Left lung (tissue), 14 donors: ENCODE measurements at places on chromosomes 3 and 15. TPM values are rescaled to one million over a fixed set of nuclear protein-coding genes. Genes with fewer than 3 reads are reported as not detected.

- no peak for DNase-seq
These were observed 603.2 kb upstream of the KCNMB2 start for GRCh38 chr3:177932750-177933660.

- no peak for DNase-seq
These were observed 1033.7 kb downstream of the ROBO1 start for GRCh38 chr3:78734048-78734637.

- DNase-seq, result no peak
These were observed 54.4 kb downstream of the EIF3J start for GRCh38 chr15:44591326-44591725.

DNA sequence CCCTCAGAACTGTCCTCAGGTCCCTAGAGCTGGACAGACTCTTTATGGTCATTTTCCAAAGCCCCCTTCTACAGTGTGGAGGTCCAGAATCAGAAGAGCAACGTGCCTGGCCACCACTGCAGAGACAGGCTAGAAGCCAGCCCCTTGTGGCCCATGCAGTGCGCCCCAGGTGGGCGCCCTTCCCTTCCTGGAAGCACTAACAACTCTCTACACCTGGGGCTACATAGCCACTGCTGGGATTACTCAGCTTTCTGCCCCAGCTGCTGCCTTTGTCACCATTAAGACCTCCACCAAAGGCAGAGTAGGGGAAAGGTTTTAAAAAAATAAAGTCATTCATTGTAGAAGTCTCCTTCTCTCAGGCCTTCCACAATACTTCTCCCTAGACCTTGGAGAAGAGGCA is 2.3 kb downstream of the RASGRP1 start:
- DNase-seq, result no peak

- no peak for DNase-seq
These were observed 60.5 kb downstream of the TOP2B start for GRCh38 chr3:25604107-25604805.

DNA sequence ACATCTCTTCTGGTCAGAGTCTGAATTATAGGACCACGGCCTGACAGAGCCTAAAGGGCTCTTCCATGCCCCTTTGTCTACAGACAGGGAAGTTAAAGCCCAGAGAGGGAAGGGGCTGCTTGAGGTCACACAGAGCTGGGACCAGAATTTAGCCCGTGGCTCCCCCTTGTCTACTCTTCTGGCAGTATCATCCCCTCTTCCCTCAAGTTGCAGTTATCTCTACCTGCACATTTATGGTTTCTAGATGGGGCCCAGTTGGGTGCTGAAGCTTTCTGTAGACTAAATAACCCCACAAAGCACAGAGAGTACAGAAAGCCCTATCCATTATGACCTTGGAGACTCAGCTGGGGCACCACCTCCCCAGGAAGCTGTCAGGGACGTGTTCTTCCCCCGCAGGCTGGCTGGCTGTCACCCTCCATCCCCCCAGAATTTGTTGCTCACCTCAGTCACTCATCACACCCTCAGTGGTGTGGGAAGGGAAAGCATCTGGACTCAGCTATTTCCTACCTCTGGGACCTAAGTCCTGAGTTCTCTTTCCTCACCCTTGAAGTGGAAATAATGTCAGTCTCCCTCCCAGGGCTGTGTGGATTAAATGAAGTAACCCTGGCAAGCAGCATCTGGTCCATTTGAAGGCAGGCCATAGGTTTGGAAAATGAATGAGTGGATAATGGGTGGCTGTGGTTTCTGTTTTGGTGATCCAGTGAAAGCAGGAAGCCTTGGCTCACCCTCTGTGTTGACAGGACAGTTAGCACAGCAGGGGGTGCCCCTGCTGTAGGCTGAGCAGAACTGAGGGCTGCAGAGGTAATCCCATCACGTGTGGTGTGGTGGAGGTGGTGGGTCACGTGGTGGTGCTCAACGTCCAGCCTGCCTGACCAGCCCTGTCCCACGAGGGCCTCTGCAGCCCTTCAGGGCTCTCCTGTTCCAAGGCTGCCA is 16.3 kb downstream of the ACOX2 start:
- no peak for DNase-seq

DNA sequence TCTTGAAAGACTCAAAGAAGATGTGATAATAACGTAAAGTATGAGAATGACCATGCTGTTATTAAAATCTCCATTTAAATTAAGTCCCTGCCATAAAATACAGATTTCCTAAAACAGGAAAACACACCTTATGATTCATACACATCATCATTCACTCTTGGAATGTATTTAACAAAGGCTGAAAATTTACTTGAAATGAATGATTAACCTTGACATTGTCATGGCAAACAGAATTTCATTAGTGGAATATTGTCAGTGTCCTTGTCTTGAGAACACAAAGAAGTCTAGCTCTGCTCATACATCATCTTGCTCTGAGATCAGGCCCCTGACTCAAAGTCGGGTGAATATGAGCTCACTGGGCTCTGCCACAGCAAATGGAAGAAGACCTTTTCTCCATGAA is 313.9 kb downstream of the FGF12 start:
- no peak for DNase-seq

DNA sequence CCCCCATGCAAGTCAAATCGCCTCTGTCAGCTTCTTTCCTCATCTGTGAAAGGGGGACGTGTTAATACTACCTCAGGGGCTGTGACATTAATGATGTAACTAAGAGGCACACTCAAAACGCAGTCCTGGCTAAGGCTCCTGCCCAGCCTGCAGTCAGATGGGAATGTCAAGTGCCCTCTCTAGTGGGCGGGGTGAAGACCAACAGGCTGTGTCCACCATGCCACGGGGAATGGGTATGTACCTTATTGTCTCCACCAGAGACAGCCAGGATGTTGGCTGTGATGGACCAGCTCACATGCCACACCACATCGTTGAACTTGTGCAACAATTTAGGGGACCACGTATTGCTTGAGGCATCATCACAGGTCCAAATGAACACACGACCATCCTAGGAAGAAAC is 11.0 kb upstream of the GHRL start:
- no peak for DNase-seq

DNA sequence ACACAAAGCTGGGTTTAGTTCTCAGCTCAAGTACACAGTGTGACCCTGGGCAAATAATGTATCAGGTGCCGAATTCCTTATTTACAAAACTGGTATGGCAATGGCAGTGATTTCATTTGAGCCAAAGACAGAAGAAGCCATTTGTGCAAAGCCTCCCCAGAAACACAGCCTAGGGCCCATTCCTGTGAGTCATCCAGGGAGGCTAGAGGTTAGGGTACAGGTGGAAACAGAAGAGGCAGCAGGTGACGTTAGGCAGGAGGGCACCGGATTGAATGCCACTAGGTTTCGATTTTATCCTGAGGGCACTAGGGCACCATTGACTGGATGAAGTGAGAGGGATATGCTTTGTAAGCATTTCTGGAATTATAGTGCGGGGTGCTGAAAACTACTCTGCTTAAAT is 766.9 kb upstream of the NR2F2 start:
- no peak for DNase-seq

DNA sequence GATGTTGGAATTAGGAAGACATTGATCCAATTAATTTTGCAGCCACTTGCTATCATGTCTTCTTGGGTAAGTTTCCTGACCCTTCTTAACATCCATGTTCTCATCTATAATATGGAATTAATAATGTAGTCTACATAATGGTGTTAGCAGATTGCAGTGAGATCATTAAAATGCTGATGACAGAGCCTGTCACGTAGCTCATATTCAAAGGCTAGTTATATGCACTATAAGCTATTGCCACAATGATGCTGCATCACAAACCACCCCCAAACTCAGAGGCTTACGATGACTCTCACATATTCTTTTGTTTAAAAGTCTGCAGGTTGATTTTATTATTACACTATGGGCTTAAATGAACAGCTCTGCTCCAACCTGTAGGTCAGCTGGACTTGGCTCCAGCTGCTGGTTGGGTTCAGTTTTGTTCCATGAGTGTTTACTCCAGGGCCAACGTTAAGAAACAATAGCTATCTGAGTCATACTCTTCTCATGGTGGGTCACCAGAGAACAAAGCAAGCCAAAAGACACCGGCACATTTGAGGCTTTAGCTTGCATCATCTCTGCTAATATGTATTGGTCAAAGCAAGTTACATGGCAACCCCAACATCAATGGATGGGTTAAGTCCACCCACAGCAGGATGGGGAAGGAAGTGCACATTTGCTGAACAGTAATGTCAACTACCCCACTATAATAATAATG is 250.0 kb upstream of the SLCO3A1 start:
- no peak for DNase-seq

- no peak for DNase-seq
These were observed 236.0 kb downstream of the EDEM1 start for GRCh38 chr3:5423523-5423922.

- DNase-seq, result no peak
These were observed 74.6 kb downstream of the ZBTB20 start for GRCh38 chr3:115072265-115073021.

- DNase-seq, result no peak
These were observed 151.4 kb downstream of the PDZRN3 start for GRCh38 chr3:73473181-73473897.

DNA sequence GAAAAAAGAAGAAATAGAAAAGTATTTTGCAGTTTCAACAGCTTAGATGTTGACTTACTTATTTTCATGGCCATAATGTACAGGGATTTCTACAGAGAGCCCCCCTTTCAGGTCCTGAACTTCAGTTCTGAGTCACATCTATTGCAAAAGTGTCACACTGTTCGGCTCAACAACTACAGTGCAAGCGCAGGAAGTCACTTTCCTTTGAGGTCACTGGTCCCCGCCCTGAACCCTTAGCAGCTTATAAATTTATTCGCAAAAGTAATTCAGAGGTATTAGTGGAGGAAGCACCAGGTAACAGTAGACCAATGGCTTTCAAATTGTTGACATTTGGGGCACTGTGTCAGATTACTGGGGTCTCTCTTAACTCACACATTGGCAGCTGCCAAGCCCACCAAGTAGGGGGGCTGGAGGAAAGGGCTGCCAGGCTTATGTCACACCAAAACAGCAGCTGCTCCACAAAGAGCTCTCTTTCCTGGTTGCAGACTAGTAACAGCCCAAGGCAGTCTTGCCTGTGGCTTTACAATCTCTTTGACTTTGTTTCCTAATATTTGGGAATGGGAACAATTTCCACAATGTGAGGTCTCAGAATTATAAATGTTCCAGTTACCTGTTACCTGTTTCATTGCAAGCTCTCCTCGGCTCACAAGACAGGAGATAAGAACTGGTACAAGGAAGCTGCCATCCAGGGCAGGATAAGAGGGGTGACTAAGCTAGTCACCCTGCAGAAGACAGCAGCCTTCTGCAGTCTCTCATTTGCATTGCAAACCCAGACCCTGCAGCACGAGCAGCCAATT is 130.2 kb upstream of the STRIT1 start:
- no peak for DNase-seq

The NPRL2 gene
- 30.1 TPM for polyA plus RNA-seq

The ROBO2 gene
- 51.5 TPM for polyA plus RNA-seq

The ERC2 gene
- 3.0 TPM for polyA plus RNA-seq
